ENCODE measurements at places on chromosomes 1 and 21.

- no peak for DNase-seq
Observed at GRCh38 chr1:151802372-151802771, 2.8 kb downstream of the LINGO4 start.

DNA sequence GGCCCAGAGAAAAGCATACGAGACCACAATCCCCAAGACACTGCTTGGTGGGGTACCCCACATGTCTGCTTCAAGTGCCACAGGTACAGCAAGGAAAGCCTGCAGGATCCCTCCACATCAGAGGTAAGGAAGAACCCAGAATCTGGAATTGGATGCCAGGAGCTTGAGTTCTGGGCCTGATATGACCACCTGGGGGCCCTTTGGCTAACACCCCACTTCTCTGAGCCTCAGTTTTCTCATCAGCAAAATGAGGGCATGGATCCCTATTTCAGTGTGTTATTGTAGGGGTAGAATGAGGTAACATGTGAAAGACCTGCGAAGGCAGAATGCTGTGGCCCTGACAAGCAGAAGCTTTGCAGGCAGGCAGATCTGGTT is 24.5 kb downstream of the NAV1 start:
- DNase-seq, result no peak

DNA sequence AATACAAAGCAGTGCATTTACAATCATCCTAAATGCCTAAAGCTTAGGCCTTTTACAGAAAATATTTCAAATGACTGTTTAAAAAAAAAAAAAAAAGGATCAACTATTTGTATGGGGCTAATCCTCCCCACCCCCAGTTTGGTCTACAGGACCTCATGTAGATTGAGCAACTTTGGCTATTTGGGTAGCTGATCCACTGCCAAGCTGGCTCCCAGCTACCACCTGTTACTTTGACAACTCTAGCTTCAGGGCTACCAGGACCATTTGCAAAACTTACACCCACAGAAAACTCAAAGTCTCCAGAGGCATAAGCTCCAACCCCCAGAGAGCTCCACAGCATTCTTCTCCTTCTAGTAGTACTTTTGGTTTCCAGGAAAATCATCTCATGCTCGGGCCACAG is 29.4 kb downstream of the JAK1 start:
- no peak for DNase-seq

- peak; percentile 55 for DNase-seq
Observed at GRCh38 chr1:119948342-119949214, 52.3 kb upstream of the ADAM30 start.

- no peak for DNase-seq
Observed at GRCh38 chr1:67578397-67579020, 106.5 kb upstream of the GADD45A start.

DNA sequence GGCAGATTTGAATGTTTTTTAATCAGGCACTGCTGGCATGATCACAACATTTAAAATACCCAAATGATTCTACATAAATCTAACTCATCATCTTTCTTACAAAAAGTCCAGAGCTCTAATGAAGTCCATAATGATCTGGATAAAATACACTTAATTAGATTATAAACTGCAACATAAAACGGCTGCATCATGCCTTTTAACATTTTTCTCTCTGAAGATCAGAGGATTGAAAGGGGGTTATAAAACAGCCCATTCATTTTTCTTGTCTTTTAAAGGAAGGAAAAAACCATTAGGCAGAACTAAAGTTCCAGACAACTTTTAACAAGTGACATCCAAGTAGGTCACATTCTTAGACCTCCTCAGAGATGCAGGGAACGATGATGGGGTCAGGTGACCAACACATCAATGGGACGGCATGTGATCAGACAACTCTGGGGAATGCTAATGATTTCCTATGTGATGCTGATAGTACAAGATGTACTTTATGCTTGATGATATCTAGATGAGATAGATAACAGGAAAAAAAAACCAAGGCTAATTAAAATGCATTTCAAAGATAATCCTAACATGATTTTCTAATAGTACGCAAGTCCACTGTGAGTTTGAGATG is 455.1 kb downstream of the SMYD3 start:
- DNase-seq, result no peak

- DNase-seq, result no peak
Observed at GRCh38 chr1:4093856-4094565, 193.9 kb upstream of the C1orf174 start.

DNA sequence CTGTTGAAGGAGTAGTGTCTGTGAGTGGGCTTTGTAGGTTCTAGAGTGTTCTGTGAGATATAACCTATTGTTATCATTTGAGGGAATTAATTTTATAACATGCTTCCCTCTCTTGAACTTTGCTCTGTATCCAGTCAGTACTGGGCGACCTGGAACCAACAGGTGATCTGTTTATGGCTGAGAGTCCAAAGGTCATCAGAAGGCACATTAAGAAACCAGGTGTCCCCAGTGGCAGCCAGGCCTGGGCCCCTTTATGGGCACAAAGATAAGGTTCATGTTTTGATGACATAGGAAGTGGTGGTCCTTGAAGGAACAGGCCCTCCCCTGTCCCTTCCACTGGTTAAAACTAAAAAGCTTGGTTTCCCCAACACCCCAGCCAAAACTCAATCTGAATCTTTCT is 61.1 kb downstream of the FHAD1 start:
- DNase-seq, result no peak

- DNase-seq, result no peak
Observed at GRCh38 chr1:153683854-153684253, 5.4 kb downstream of the NPR1 start.

DNA sequence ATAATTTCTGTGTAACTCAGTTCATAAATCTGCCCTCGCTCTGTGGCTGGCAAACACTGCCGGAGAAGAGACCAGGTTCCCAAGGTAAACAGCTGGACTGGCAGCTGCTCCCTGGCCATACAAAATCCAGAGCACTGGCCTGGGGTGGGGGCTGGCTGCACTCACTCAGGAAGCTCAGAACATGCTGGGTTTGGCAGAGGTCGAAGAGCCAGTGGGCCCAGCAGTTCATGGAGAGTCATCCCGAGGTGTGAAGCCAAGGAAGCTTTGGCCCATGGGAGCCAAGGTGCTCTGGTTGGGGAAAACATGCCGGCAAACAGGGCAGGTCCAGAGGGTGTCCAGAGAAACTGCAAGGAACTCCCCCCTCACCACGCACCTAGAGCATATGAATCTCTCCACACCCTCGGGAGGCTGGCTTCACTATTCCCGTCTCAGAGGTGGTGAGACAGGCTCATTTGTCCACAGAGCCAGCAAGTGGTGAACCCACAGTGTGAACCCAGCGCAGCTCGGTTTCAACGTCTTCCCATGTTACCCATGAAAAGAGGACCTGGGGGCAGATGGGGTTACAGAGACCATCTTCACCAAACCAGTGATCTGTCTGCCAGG is 102.4 kb downstream of the DMRTB1 start:
- no peak for DNase-seq

- DNase-seq, result no peak
Observed at GRCh38 chr1:111802110-111802509, 46.4 kb downstream of the DDX20 start.

DNA sequence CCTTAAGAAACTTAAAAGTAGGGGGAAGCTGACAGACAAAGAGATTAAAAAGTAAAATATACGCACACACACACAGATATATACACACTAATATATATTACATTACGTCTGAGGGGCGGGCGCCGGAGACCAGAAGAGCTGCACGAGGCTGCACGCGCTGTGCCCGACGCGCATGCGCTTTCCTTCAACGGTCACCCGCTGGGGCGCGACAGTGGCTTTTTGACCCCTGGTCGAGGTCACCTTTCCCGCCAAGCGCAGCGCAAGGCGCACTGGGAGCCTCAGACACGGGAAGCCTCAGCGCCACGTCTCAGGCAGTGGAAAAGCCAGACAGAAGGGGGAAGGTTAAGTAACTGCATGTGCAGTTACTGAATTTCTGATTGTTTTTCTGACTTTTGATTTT is at the start of gene HORMAD1:
TSS of gene HORMAD1 (minus strand) at position 193 of the 400 bp plus-strand sequence. CDS start 1,390 bp downstream, outside the sequence.
- no peak for DNase-seq

- no peak for DNase-seq
Observed at GRCh38 chr1:170666541-170667254, 2.8 kb downstream of the PRRX1 start.

DNA sequence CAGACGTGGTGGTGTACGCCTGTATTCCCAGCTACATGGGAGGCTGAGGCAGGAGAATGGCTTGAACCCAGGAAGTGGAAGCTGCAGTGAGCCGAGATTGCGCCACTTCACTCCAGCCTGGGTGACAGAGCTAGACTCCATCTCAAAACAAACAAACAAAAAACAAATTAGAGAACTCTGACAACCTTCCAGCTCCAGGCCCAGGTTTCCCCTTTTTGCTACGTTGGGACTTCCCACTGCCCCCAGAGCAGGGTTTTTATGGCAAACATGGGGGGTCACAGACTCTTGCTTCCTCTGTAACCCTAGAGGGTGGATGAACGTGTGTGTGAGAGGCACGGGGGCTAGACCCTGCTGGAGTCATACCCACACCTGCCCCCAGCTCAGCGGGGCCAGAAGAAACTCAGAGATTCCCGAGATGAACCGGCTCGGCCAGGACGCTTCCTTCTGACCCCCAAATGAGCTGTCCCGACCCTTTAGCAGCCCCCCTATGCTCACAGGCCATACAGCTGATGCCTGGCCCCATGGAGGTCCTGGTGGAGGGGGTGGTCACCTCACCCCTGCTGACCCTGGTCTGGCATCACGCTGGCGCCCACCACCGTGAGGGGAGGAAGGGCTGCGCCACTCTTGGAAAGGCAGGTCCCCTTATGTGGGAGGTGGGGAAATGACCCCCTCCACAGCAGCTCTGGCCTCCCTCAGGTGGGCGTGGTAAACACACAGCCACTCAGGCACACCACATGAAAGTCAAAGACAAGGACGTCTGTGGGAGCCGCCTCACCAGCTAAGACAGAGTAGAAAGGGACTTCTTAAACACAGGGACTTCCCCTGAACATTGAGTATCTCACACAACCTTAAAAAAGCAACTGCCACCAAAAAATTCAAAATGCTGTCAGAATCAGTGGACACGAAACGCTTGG is 7.1 kb downstream of the GPR157 start:
- DNase-seq, result peak; percentile 10

DNA sequence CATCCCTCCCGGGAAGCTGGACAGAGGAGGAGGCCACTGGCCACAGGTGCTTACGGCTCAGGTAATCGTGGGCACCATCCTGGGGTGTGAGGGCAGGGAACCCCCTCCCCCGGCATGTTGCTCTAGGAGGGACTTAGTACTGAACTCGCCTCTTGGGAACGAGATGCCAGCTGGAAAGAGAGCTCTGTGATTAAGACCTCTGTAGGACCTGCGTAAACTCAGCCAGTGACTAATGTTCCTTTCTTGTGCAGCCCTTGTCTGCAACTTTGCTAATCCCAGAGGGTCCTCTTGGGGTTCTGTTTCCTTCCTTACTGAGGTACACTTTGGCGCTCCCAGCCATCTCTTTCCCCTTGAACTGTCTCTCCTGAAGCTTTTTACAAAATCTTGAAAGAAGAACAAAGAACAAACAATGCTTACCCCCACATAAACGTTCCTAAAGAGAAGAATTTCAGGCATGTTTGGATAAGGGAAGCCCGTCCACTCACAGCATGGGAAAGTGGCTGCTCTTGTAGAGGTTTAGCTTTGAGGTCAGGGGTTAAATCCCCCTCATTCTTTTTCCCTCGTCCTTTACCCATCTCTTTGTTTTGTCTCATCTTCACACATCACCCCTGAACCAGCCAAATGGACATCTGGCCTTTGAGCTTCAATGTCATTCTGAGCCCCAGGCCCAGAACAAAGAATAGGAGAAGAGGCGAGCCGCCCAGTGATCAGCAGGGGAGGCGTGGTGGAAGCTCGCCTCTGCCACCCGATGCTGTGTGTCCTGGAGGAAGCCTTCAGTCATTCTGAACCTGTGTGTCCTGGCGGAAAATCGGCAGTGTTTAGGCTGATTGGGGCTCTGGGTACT is 37.4 kb downstream of the CITED4 start:
- DNase-seq, result no peak

Measured in stimulated activated CD4-positive, alpha-beta T cell treated with anti-CD3 and anti-CD28 coated beads, Interleukin-1b, Interleukin-23, amount 100 ng/mL, for 24 hours (primary cell).